ENCODE measurements at places on chromosomes 6 and 20. TPM values are rescaled to one million over a fixed set of nuclear protein-coding genes. Genes with fewer than 3 reads are reported as not detected.

The SRXN1 gene
- 83.0 TPM for total RNA-seq

The CGA gene
- not detected for total RNA-seq

- H3K36me3 ChIP-seq, result no peaks in the 10 kb centered on the region
- no peak for DNase-seq
- H3K4me3 ChIP-seq, result no peak overlapping the region
- no peak overlapping the region for H3K27ac ChIP-seq
- peaks cover 10% of the 10 kb centered on the region for H3K4me1 ChIP-seq
Measured at GRCh38 chr6:134706806-134707205, 243.1 kb downstream of the ALDH8A1 start.

DNA sequence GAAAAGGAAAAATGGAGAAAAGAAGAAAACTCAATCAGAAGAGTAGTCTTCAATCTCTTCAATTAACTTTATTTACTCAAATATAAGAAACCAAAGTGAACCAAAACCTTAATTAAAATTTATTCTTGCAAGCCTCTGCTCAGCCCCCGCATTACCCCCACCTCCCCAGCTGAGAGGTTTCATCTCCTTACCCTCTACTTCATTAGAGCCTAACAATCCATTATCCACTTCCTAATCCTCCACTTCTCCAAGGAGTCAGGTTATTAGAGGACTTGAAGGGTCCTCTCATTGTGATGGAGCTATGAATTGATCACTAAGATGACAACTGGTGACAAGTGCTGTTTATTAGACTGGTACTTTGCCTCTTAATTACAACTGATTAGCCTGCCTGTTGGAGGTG is 956.5 kb downstream of the TFAP2A start:
- H3K36me3 ChIP-seq, result no peaks in the 10 kb centered on the region
- H3K4me3 ChIP-seq, result no peak overlapping the region
- DNase-seq, result no peak

DNA sequence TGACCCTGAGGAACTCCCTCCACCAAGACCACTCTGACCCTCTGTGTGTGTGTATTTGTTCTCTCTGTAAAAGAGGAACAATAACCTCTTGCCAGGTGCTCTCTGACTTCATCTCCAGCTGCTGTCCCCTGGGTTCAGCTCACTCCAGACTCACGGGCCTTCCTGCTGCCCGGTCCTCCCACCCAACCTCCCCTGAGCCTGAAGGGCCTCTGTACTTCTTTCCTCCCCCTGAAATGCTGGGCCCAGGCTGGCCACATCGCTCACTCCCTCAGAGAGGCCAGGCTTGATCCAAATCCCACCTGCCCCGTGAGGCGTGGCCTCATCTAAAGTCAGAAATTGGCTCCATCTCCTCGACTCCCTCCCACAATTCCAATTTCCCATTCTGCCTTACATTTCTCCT is 202.4 kb downstream of the PRKN start:
- no peak overlapping the region for H3K27ac ChIP-seq
- no peaks in the 10 kb centered on the region for H3K27me3 ChIP-seq
- no peaks in the 10 kb centered on the region for H3K4me1 ChIP-seq
- DNase-seq, result no peak
- H3K36me3 ChIP-seq, result no peaks in the 10 kb centered on the region

DNA sequence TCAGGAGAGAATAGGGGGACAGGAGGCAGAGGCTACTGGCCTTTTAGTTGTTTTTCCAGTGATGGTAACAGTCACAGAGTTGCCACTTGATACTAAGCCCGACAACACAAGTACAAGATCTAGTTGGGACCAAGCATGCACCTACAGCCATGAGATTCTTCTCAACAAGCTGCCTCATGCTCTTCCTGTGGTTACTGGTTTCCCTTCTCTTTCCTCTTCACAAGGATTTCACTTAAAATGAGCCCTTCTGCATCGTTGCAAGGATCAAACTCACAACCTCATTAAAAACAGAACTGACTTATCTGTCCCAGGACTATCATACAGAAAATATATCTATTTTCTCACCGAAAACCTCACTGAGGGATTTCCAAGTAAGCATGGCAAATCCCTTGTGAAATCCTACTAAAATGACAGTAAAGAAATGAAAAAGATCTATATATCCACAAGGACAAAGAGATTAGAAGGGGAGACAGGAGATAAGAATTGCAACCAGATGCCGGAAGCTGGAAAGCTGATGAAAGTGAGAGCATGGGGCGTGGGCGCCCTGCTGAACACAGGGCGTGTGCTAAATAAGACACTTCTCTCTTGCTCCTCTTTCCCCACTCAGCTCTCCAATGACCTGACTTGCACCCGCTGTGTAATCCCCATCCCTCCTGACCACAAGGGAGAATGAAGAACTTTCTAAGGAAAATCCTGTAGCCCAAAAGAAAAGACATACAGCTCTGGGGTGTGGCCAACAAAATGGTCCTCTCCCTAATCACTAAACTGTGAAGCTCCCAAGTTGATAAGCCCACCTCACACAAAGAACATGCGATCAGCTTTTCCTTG is 13.4 kb downstream of the MTFR2 start:
- no peaks in the 10 kb centered on the region for H3K4me1 ChIP-seq
- no peak overlapping the region for H3K27ac ChIP-seq
- H3K27me3 ChIP-seq, result no peaks in the 10 kb centered on the region

The PCSK2 gene
- 0.80 TPM for total RNA-seq

- no peak overlapping the region for H3K27ac ChIP-seq
- no peaks in the 10 kb centered on the region for H3K36me3 ChIP-seq
- no peak overlapping the region for H3K4me3 ChIP-seq
- H3K4me1 ChIP-seq, result peaks cover under 1% of the 10 kb centered on the region
Measured at GRCh38 chr6:157224178-157224950, 99.0 kb downstream of the TMEM242 start.

The CLPSL1 gene
- not detected for total RNA-seq

GRCh38 chr20:50635676-50636600 is 55.4 kb downstream of the RIPOR3 start:
- H3K4me1 ChIP-seq, result no peaks in the 10 kb centered on the region
- H3K27me3 ChIP-seq, result no peaks in the 10 kb centered on the region
- H3K36me3 ChIP-seq, result no peaks in the 10 kb centered on the region
- H3K27ac ChIP-seq, result peak overlapping the region; percentile 51
- peak; percentile 39 for DNase-seq

GRCh38 chr20:15834857-15835256 is 738.4 kb downstream of the KIF16B start:
- H3K36me3 ChIP-seq, result no peaks in the 10 kb centered on the region
- H3K27ac ChIP-seq, result no peak overlapping the region
- H3K4me3 ChIP-seq, result no peak overlapping the region
- H3K27me3 ChIP-seq, result no peaks in the 10 kb centered on the region
- DNase-seq, result no peak
- H3K4me1 ChIP-seq, result no peaks in the 10 kb centered on the region

DNA sequence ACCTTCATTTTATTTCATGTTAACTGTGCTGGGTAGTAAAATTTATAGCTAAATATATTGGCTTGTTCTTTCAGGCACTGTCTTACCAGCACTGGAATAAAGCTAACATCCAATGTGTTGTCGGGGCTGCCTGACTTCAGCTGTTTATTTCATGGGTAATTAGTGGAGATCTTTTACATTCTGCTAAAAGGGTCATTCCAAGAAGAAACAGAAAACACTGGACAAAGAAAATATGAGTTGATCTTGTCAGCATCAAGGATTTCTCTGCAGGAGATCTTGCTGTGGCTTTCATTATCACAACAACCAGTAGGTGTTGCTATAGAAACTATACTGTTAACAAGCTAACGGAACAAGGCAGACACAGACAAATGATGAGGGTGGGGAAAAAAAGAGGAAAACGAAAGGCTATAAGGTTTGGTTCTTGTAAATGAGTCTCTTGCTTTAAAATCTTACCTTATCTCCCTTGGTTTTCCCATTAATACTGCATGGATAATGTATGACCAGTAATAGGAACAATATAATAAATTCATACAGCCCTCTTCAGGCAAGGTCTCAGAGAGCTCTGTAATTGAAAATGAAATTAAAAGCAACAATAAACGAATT is 206.8 kb downstream of the SIM1 start:
- H3K4me1 ChIP-seq, result no peaks in the 10 kb centered on the region
- no peak overlapping the region for H3K27ac ChIP-seq
- H3K36me3 ChIP-seq, result no peaks in the 10 kb centered on the region
- no peaks in the 10 kb centered on the region for H3K27me3 ChIP-seq

The PET117 gene
- 17.6 TPM for total RNA-seq

GRCh38 chr20:38221119-38221589 is 39.4 kb downstream of the KIAA1755 start:
- H3K27ac ChIP-seq, result no peak overlapping the region
- DNase-seq, result peak; percentile 68
- H3K27me3 ChIP-seq, result no peaks in the 10 kb centered on the region
- H3K36me3 ChIP-seq, result no peaks in the 10 kb centered on the region
- no peaks in the 10 kb centered on the region for H3K4me1 ChIP-seq
- H3K4me3 ChIP-seq, result no peak overlapping the region

- no peaks in the 10 kb centered on the region for H3K36me3 ChIP-seq
- no peak overlapping the region for H3K4me3 ChIP-seq
- no peaks in the 10 kb centered on the region for H3K27me3 ChIP-seq
Measured at GRCh38 chr6:21874372-21874771, 280.8 kb downstream of the SOX4 start.

GRCh38 chr6:100701728-100702127 is 179.4 kb downstream of the ASCC3 start:
- H3K4me1 ChIP-seq, result no peaks in the 10 kb centered on the region
- H3K4me3 ChIP-seq, result no peak overlapping the region
- H3K27ac ChIP-seq, result no peak overlapping the region
- H3K27me3 ChIP-seq, result no peaks in the 10 kb centered on the region
- H3K36me3 ChIP-seq, result no peaks in the 10 kb centered on the region
- no peak for DNase-seq

The SLC25A27 gene
- 24.1 TPM for total RNA-seq

GRCh38 chr20:62937268-62938104 is 461 bp upstream of the GID8 start:
- no peaks in the 10 kb centered on the region for H3K27me3 ChIP-seq
- H3K36me3 ChIP-seq, result no peaks in the 10 kb centered on the region
- H3K4me3 ChIP-seq, result peak overlapping the region; percentile 96
- peak overlapping the region; percentile 93 for H3K27ac ChIP-seq

DNA sequence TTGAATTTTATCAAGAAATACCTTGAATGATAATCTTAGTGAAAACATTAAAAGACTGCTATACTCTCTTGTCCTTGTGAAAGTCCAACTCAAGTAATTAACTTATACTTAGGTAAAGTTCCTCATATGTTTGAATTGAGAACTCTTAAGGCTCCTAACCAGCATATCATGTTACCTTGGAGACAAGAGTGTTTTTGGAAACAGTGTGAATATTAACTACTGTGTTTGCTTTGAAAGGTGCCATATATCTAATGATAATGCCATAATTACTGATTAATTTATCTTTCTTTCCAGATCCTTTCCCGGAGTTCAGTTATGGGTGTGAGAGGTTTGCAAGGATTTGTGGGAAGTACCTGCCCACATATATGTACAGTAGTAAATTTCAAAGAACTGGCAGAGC is 10.5 kb downstream of the FAM120B start:
- no peak overlapping the region for H3K4me3 ChIP-seq
- no peaks in the 10 kb centered on the region for H3K36me3 ChIP-seq
- DNase-seq, result no peak
- H3K27me3 ChIP-seq, result no peaks in the 10 kb centered on the region
- H3K27ac ChIP-seq, result no peak overlapping the region
- no peaks in the 10 kb centered on the region for H3K4me1 ChIP-seq

DNA sequence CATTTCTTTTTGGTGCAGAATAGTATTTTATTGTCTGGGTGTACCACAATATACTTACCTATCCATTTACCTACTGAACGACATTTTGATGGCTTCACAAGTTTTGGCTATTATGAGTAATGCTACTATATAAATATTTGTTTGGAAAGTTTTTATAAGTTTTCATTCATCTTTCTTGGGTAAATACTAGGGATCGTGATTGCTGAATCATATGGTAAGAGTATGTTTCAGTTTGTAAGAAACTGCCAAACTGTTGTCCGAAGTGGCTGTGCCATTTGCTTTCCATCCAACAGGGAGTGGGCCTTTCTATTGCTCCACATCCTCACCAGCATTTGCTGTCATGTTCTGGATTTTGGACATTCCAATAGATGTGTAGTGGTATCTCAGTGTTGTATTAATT is 104.2 kb downstream of the CDYL start:
- no peaks in the 10 kb centered on the region for H3K27me3 ChIP-seq
- no peaks in the 10 kb centered on the region for H3K36me3 ChIP-seq
- H3K27ac ChIP-seq, result peak overlapping the region; percentile 2
- H3K4me1 ChIP-seq, result no peaks in the 10 kb centered on the region
- no peak overlapping the region for H3K4me3 ChIP-seq

DNA sequence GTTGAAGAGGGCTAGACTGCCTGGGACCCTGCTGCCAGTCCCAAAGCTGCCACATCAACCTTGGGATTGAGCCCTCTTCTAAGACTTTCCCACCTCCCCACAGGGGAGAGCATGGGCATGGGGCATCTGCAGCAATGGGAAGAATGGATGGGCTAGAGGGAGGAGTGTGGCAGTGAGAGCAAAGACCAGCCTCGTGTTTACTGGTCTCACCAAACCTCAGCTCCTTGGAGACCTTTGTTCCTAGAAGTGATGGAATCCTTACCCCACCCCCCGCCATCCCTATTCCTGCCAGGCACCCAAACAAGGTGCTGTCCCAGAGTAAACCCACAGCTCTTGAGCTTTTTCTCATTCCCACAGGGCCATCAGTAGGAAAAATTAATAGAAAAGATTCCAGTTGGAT is 20.0 kb upstream of the ARMC12 start:
- no peak overlapping the region for H3K4me3 ChIP-seq
- no peaks in the 10 kb centered on the region for H3K36me3 ChIP-seq
- H3K4me1 ChIP-seq, result peaks cover 19% of the 10 kb centered on the region
- no peaks in the 10 kb centered on the region for H3K27me3 ChIP-seq
- no peak overlapping the region for H3K27ac ChIP-seq
- no peak for DNase-seq

- H3K36me3 ChIP-seq, result no peaks in the 10 kb centered on the region
- H3K27ac ChIP-seq, result no peak overlapping the region
- H3K27me3 ChIP-seq, result no peaks in the 10 kb centered on the region
- DNase-seq, result no peak
- H3K4me3 ChIP-seq, result no peak overlapping the region
- no peaks in the 10 kb centered on the region for H3K4me1 ChIP-seq
Measured at GRCh38 chr20:10242166-10242565, 23.5 kb downstream of the SNAP25 start.

- H3K27me3 ChIP-seq, result no peaks in the 10 kb centered on the region
- H3K36me3 ChIP-seq, result no peaks in the 10 kb centered on the region
- no peak overlapping the region for H3K27ac ChIP-seq
- no peak for DNase-seq
- H3K4me3 ChIP-seq, result no peak overlapping the region
Measured at GRCh38 chr20:38420388-38421085, 14.6 kb downstream of the SNHG17 start.

GRCh38 chr20:24627926-24628325 is 158.5 kb downstream of the SYNDIG1 start:
- no peaks in the 10 kb centered on the region for H3K4me1 ChIP-seq
- DNase-seq, result no peak
- no peak overlapping the region for H3K27ac ChIP-seq
- no peaks in the 10 kb centered on the region for H3K27me3 ChIP-seq

The SMLR1 gene
- total RNA-seq, result not detected

The MAS1 gene
- total RNA-seq, result not detected

- no peaks in the 10 kb centered on the region for H3K36me3 ChIP-seq
- no peak overlapping the region for H3K27ac ChIP-seq
- H3K27me3 ChIP-seq, result no peaks in the 10 kb centered on the region
- DNase-seq, result no peak
- no peak overlapping the region for H3K4me3 ChIP-seq
Measured at GRCh38 chr20:44106615-44107014, 80.4 kb downstream of the JPH2 start.

The CST5 gene
- total RNA-seq, result not detected

- H3K27ac ChIP-seq, result no peak overlapping the region
- no peaks in the 10 kb centered on the region for H3K27me3 ChIP-seq
- H3K36me3 ChIP-seq, result no peaks in the 10 kb centered on the region
- no peaks in the 10 kb centered on the region for H3K4me1 ChIP-seq
Measured at GRCh38 chr20:41531518-41532275, 86.5 kb downstream of the CHD6 start.

The ZFP57 gene
- 1.6 TPM for total RNA-seq

Data from Peyer's patch (tissue), 4 donors.